ENCODE measurements at places on chromosomes 2 and 18.

DNA sequence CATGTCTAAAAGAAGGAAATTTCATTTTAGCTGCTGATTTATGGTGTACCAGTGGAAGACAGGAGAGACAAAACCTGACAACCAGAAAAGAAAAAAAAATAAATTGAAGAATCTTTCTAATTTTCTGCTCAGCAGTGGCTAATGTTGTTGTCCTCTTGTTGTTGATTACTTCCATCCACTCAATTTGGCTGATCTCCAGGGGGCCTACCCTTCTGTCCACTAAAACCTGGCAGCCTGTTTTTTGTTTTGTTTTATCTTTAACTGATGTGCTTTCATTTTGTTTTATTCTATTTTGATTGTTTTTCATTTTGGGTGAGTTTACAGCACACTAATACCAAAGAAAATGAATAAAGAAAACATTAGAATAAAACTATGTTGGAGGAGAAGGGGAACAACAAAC, 27.4 kb downstream of the TFPI start:
- no peak for DNase-seq

GRCh38 chr2:197986977-197987376, 182.6 kb downstream of the PLCL1 start:
- no peak for DNase-seq

DNA sequence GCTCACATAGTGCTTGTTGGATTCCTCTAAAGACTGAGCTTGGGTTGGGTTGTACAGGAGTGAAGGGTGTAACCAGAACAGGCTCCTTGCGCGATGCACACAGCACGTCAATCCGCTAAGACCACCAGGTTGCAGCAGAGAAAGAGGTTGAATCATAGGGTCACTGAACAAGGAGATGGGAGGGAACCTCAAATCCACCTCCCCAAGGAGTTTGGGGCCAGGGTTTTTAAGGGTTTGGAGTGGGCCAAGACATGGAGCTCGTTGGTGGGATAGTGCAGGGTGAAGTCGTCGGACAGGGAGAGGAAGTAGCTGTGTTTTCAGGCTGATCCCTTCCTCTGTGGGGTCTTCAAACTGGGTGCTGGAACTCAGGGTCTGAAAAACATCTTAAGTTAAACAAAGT, 20.8 kb upstream of the MTCL1 start:
- no peak for DNase-seq

- DNase-seq: no peak
Observed at GRCh38 chr18:22625406-22625805, 207.7 kb upstream of the CTAGE1 start.

DNA sequence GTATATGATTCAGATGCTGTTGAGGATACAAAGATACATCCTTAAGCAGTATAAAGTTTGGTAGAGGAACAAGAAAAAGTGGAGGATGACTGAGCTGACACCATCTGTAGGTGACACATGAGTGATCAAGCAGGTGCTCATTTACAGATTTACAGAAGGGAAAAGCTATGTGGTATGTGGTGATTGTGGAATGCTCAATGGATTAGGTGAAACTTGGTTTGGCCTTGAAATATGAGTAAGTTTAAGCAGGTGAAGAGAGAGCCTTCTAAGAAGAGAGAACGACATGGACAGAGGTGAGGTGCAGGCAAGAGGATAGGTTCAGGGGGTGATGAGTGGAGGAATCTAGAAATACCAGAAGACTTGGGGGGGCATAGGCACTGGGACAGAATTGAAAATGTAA, 5.9 kb downstream of the ASXL3 start:
- no peak for DNase-seq

- no peak for DNase-seq
Observed at GRCh38 chr2:100745604-100746003, 74.3 kb upstream of the NPAS2 start.

DNA sequence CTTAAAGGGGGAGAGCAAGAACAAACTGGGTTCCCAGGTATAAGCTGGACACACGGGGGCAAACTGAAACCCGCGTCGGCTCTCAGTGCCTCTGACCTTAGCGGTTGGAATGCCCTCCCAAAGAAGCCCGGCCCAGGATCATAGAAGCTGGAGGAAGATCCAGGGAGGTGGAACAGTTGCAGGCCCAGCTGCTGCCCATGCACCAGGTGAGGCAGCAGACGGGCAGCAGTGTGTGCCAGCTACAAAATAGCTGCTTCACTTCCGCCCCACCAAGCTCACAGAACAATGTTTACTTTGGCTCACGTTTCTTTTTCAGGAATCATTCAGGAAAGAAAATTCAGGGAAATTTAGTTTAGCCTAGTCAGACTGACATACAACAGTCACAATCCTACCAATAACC, 3.9 kb upstream of the ERMN start:
- DNase-seq: no peak

DNA sequence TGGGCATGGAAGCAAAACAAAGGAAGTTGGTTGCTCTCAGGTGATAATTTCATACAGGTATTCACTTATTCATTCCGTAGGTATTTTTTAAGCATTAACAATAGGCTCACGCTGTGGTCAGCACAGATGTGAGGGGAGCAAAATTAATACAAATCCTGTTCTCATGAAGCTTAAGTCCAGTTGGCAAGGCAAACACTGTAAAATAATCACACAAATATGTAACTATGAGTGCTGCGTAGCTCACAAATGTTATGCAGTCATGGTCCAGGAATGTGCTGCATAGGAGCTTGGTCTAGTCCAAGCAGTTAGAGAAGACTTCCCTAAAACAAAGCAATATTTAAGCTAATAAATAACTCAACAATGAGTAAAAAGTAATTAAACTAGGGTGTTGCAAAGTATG, 23.9 kb downstream of the SP5 start:
- DNase-seq: no peak

DNA sequence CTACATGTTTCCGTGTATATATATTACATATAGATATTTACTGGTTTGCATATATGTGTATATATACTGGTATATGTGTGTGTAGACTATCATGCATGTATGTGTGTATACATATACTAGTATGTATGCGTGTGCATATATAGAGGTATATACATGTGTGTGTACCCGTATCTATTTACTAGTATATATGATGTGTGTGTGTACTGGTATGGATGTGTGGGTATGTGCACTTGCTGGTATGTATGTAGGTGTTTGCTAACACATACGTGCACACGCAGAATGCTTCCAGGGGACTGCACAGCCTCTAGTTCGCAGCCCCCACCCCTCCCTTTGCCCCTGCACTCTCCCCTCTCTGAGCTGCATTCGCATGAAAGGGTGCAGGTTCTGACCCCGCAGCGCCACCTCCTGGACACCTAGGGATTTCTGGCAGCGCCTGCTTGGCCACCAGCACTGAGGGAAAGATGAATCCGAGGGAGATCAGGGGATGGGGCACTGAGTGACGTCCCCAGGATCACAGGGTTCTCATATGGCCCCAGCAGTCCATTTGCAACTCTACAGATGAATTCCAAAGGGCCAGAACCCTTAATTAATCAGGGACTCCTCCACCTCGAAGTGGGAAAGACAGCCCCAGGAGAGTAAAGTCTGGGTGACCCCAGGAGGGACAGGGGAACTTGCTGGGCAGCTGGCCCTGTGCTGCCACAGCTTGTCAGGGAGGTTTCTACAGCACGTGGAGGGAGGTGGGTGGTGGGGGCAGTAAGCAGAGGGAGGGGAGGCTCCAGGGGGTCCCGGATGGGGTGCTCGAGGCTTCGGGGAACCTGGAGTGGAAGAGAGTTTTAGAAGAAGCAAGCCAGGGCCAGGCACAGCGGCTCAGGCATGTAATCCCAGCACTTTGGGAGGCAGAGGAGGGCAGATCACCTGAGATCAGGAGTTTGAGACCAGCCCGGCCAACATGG, 66.8 kb upstream of the ASAP2 start:
- DNase-seq: peak; percentile 53

DNA sequence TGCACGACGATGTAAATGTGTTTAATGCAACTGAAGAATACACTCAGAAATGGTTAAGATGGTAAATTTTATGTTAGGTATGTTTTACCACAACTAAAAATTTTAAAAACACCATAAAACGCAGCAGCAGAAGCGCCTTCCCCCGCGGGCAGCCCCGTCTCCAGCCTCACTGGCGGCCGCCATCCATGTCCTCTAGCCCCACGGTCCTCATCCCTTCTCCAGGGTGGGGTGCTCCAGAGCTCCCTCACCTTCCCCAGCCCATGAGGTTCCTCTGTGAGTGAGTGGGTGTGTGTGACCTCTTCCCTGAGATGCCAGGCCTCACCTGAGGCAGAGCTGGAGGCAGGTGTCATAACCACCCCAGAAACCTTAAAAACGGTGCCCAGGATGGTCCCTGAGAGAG, 17.0 kb downstream of the INHBB start:
- no peak for DNase-seq

DNA sequence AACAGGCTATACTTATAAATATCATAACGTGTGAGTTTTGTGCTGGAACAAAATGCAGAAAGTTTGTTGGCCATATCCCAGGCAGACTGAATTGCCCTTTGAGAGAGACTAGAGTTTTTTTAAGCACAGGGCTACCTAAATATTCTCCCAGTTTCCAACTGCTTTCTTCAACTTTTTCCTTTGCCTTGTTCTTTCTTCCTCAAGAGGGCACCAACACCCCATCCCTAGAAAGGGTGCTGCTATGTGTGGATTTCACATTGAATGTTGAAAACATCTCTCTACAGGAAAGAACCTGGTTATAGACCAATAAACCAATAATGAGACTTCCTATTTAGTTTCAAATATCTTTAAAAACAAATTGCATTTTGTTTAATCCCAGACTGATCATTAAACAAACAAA, 87.9 kb downstream of the ICOS start:
- DNase-seq: no peak

DNA sequence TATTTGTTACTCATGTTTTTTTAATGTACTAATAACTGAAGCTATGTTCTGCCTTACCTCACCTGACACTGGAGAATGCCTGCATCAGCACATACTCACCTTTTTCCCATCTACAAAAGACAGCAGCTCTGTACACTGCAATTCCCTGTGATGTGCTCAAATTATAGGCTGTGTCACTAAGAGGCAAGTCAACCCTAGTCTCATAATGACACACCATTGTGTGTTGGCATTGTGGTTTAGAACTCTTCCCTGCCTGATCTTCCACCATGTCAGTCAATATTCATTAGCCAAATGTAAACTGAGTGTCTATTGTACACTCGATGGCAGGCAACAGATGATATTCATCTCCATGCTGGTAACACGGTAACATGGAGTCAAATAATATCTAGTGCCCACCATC, 332.1 kb upstream of the TCF4 start:
- DNase-seq: no peak

- no peak for DNase-seq
Observed at GRCh38 chr18:41244591-41245037, 710.4 kb upstream of the PIK3C3 start.

DNA sequence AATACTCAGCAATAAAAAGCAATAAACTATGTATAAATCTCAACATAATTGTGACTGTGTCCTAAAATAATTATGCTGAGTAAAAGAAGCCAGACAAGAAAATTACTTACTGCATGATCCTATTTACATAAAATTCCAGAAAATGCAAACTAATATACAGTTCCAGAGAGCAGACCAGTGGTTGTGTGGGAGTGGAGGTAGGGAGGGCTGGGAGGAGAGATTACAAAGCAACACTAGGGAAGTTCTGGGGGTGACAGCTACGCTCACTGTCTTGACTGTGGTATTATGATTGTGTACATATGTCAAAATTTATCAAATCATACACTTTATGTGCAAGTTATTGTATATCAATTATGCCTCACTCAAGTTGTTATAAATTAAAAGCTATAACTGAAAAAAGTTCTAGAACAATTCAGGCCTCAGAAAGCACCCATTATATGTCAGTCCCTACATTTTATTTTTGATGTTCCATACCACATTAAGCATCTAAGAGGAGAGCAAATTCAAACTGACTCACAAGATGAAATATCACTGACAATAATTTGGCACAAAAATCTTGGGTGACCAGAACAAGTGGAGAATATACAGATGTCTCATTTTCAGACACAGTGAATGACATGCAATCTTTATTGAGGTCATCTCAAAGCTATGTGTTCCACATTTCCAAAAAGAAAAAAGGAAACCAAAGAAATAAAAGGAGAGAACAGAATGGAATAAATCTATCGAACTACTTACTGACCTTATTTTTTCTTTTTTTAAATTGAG, 85.1 kb downstream of the ANTXR1 start:
- DNase-seq: no peak

DNA sequence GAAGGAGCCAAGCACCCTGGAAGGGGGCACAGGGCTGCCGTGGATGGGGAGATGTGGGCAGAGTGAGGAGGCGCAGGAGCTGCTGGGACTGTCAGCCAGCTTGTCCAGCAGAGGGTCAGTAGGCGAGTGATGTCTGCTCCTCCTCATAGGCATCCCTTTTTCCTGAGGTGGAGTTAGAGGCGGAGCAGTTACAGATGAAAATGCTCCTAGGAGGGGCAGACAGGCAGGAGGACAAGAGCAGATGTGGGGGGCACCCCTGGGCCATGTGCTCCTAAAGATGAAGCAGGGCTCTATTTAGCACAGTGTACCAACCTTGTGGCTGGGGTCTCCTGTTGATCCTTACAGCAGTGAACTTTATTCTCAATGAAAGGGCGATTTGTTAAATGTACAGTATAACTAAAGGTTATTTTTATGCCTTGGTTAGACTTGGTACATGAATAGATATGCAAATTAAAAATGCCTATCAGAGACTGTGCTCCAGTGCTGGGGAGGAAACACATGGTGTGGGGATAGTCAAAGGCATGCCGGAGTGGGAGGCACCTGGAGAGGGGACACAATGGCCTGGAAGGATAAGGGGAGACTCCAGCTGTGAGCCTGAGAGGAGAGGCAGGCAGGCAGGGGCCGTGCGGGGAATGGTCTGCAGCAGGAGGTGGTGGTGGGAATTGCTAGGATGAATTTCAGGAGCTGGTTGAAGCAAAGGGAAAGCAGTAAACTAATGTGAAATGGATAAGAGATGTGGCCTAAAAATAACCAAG, 175.3 kb downstream of the CLIP4 start:
- DNase-seq: no peak

DNA sequence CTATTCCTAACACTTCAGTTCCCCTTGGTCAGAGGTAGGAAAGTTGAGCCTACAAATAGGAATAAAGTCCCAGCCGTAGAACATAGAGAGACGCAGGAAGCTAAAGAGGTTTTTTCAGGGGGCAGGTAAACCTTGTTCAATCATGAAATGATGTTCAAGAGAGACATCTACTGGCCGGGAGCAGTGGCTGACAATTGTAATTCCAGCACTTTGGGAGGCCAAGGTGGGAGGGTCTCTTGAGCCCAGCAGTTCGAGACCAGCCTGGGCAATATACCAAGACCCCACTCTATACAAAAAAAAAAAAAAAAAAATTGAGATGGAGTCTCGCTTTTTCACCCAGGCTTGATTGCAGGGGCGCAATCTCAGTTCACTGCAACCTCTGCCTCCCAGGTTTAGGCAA, 66.7 kb upstream of the DNAJC10 start:
- no peak for DNase-seq

DNA sequence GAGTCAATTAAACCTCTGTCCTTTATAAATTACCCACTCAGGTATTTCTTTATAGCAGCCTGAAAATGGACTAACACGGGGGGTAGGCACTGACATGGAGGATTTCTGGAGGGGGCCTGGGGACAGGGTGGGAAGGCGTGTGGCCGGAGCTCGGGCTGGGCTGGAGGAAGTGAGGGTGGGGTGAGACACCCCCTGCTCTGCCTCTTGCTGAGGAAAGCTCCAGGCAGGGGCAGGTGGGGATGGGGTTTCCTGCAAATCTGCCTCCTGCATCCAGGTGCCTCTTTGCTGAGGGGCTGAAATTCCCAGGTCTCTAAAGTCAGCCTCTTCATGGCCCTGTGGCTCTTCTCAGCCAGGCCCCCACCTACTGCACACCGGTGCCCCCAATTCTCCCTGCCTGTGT, 25.7 kb upstream of the OTOS start:
- no peak for DNase-seq

GRCh38 chr2:219002395-219003266, 9.4 kb upstream of the CRYBA2 start:
- peak; percentile 21 for DNase-seq

- no peak for DNase-seq
Observed at GRCh38 chr2:152405206-152406118, 70.5 kb downstream of the FMNL2 start.
